MM.1S (cell line): ENCODE measurements at places on chromosomes 12 and 14.

GRCh38 chr12:41254004-41254914 lies 66.1 kb downstream of the PDZRN4 start:
- no peak overlapping the region for H3K27ac ChIP-seq
- H3K36me3 ChIP-seq = no peaks in the 10 kb centered on the region
- no peaks in the 10 kb centered on the region for H3K27me3 ChIP-seq
- H3K4me3 ChIP-seq = no peak overlapping the region

- no peak overlapping the region for H3K27ac ChIP-seq
- H3K36me3 ChIP-seq = no peaks in the 10 kb centered on the region
- no peaks in the 10 kb centered on the region for H3K4me1 ChIP-seq
- DNase-seq = no peak
- H3K4me3 ChIP-seq = no peak overlapping the region
Observed at GRCh38 chr12:128695697-128696096, 128.1 kb downstream of the SLC15A4 start.

- no peaks in the 10 kb centered on the region for H3K27me3 ChIP-seq
- H3K4me3 ChIP-seq = no peak overlapping the region
- H3K27ac ChIP-seq = no peak overlapping the region
- H3K4me1 ChIP-seq = no peaks in the 10 kb centered on the region
Observed at GRCh38 chr12:57984629-57985151, 43.3 kb downstream of the ATP23 start.

GRCh38 chr12:53975479-53976152 lies 862 bp upstream of the HOTAIR start:
- no peak overlapping the region for H3K27ac ChIP-seq
- peaks cover 5% of the 10 kb centered on the region; the same call in 1 of the 2 replicates for H3K4me1 ChIP-seq
- H3K4me3 ChIP-seq = peak overlapping the region; percentile 46; the same call in 1 of the 2 replicates
- no peaks in the 10 kb centered on the region for H3K36me3 ChIP-seq
- H3K27me3 ChIP-seq = peaks cover 96% of the 10 kb centered on the region

DNA sequence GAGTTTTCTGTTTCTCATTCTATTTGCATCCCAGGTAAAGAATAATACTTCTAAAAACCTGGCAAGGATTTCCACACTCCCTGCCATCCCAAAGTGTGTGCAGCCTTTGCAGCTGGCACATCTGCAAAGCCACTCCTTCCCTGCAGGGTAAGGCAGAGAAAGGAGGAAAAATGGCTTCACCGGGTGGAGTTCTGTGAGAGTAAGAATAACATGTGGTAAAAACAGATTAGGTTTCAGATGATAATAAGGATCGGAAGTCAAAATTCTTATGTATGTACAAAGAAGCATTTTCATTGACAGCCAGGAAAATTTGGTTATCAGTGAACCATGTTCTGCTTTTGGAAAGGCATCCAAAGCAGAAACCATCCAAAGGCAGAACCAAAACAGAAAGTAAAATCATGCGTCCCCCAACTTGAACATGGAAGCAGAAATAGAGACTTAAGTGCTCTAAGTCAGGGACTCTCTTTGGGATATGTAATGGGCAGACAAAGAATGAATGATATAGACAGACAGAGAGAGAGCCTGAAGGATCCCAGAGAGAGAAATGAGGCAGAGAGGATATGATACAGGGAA lies 192.6 kb upstream of the CCDC196 start:
- no peak overlapping the region for H3K4me3 ChIP-seq
- H3K27ac ChIP-seq = no peak overlapping the region
- no peak for DNase-seq
- H3K36me3 ChIP-seq = no peaks in the 10 kb centered on the region
- H3K4me1 ChIP-seq = no peaks in the 10 kb centered on the region

DNA sequence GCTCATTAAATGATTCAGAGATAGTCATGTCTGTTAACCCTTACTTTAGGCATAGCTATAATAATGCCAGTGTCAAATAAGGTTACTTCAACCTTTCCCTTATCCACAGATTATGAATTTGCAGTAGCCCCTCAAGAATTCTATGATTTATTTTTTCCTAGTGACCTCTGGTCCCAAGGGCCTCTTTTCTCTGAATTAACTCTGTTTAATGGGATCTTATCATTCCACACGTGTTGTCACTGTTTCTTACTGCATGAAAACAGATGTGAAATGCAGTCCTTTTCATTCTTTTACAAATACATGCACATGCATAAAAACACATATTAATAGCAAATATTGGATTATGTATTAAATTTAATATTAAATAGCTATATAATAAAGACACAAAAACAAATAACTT lies 667.7 kb upstream of the FOXG1 start:
- H3K4me3 ChIP-seq = no peak overlapping the region
- no peak for DNase-seq
- no peak overlapping the region for H3K27ac ChIP-seq

DNA sequence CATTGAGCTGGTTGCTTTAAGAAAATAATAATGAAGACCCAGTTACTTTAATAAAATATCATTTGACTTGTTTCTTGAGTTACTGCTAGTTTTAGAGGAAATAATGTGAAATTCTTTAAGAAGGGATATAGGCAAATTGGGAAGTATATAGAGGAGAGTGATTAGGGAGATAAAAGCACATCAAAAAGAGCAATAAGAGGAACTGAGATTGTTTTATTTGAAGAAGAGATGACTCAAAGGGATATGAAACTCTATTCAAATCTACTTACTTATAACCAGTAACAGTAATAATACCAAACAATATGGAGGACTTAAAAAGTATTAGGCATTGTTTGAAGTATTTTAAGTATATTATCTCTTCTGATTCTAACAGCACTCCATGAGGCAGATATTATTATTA lies 37.1 kb downstream of the LRRK2 start:
- 0 out of 2 replicates have a peak, but pooled peaks cover 3% of the 10 kb centered on the region for H3K4me1 ChIP-seq
- no peaks in the 10 kb centered on the region for H3K36me3 ChIP-seq
- no peak overlapping the region for H3K27ac ChIP-seq
- no peak overlapping the region for H3K4me3 ChIP-seq
- no peak for DNase-seq
- no peaks in the 10 kb centered on the region for H3K27me3 ChIP-seq

- no peak for DNase-seq
- H3K36me3 ChIP-seq = no peaks in the 10 kb centered on the region
- H3K4me1 ChIP-seq = 0 out of 2 replicates have a peak, but pooled peaks cover 4% of the 10 kb centered on the region
- no peak overlapping the region for H3K27ac ChIP-seq
- no peaks in the 10 kb centered on the region for H3K27me3 ChIP-seq
- peak overlapping the region; percentile 60 for H3K4me3 ChIP-seq
Observed at GRCh38 chr12:2035431-2036055, 17.2 kb upstream of the CACNA1C start.
